ENCODE measurements at places on chromosomes 12 and 14. TPM values are rescaled to one million over a fixed set of nuclear protein-coding genes. Genes with fewer than 3 reads are reported as not detected.

CLEC2B gene
- 25.2 TPM for total RNA-seq

FNTB gene
- total RNA-seq = 6.5 TPM

STAB2 gene
- total RNA-seq = 8.6 TPM

DBX2 gene
- total RNA-seq = 0.21 TPM

KRT73 gene
- not detected for total RNA-seq

INF2 gene
- total RNA-seq = 39.3 TPM

C14orf132 gene
- 35.2 TPM for total RNA-seq

GNB3 gene
- total RNA-seq = 5.8 TPM

GPR68 gene
- 2.9 TPM for total RNA-seq

GPR132 gene
- 1.5 TPM for total RNA-seq

RASSF9 gene
- 4.3 TPM for total RNA-seq

EIF4B gene
- total RNA-seq = 789 TPM

ETFBKMT gene
- 3.8 TPM for total RNA-seq

ERP29 gene
- total RNA-seq = 35.4 TPM

ZDHHC22 gene
- 0.41 TPM for total RNA-seq

MAP1LC3B2 gene
- total RNA-seq = not detected

LGMN gene
- 71.1 TPM for total RNA-seq

FGF6 gene
- total RNA-seq = 50.7 TPM

MMP17 gene
- 6.8 TPM for total RNA-seq

OR10A7 gene
- total RNA-seq = not detected

PLCZ1 gene
- not detected for total RNA-seq

ASCL1 gene
- total RNA-seq = not detected

NAV3 gene
- total RNA-seq = 35.6 TPM

PLA2G1B gene
- total RNA-seq = not detected

PTPN6 gene
- total RNA-seq = 11.4 TPM

SLC39A5 gene
- total RNA-seq = 0.31 TPM

PAH gene
- total RNA-seq = not detected

SLC7A8 gene
- 5.6 TPM for total RNA-seq

SMCO2 gene
- total RNA-seq = not detected

KCNJ8 gene
- total RNA-seq = 50.1 TPM

LRIG3 gene
- total RNA-seq = 102 TPM

NINJ2 gene
- total RNA-seq = not detected

TRIM9 gene
- total RNA-seq = 1.1 TPM

TAS2R43 gene
- 20.5 TPM for total RNA-seq

RBP5 gene
- total RNA-seq = 1.8 TPM

KRT6A gene
- 299 TPM for total RNA-seq

ALX1 gene
- 2.7 TPM for total RNA-seq

PTPRO gene
- 1.2 TPM for total RNA-seq

B4GALNT1 gene
- total RNA-seq = 3.3 TPM

TESPA1 gene
- 0.92 TPM for total RNA-seq

E2F7 gene
- total RNA-seq = 7.1 TPM

CCDC175 gene
- not detected for total RNA-seq

FKBP11 gene
- 8.3 TPM for total RNA-seq

TSPAN19 gene
- not detected for total RNA-seq

GDF3 gene
- not detected for total RNA-seq

GAS2L3 gene
- 32.5 TPM for total RNA-seq

SERPINA5 gene
- total RNA-seq = not detected

GLIPR1L1 gene
- total RNA-seq = not detected

TTC6 gene
- 5.2 TPM for total RNA-seq

FAM181A gene
- total RNA-seq = 0.31 TPM

CCDC38 gene
- total RNA-seq = not detected

TPH2 gene
- total RNA-seq = 0.10 TPM

NTF3 gene
- total RNA-seq = 1.6 TPM
